ENCODE measurements at places on chromosomes 7 and 10.

- no peak for DNase-seq
These were observed 543.1 kb upstream of the MBL2 start for GRCh38 chr10:53315709-53316108.

GRCh38 chr10:5434017-5434753 is 21.8 kb downstream of the NET1 start:
- DNase-seq: peak; percentile 38

GRCh38 chr7:41478187-41478586 is 224.7 kb downstream of the INHBA start:
- DNase-seq: no peak

- no peak for DNase-seq
These were observed 621 bp upstream of the FAM133B start for GRCh38 chr7:92590711-92591310.

- peak; percentile 34 for DNase-seq
These were observed 113.0 kb downstream of the EXOC4 start for GRCh38 chr7:133365917-133366316.

- DNase-seq: peak; percentile 94
These were observed 28.2 kb downstream of the MINDY4 start for GRCh38 chr7:30799206-30799975.

DNA sequence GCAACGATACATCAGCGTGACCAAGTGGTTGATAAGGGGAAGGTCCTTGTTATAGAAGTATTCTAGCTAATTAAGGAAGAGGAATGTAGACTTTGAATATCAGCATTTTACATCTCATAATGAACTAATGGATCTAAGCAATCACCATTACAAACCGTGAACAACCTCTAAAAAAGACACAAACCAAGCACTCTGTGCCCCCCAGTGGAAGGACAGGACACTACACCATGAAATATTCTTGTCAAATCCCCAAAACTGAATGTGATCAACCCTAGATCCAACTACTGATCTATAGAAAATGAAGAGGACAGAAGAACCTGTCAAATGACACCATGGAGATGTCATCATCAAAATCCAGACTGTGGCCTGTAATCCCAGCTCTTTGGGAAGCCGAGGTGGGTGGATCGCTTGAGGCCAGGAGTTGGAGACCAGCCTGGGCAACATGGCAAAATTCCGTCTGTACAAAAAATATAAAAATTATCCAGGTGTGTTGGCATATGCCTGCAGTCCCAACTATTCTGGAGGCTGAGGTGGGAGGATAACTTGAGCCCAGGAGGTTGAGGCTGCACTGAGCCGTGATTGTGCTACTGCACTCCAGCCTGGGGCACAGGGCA is 111.3 kb upstream of the CARD11 start:
- DNase-seq: peak; percentile 52

- no peak for DNase-seq
These were observed 139.2 kb downstream of the C10orf105 start for GRCh38 chr10:71580415-71580814.

DNA sequence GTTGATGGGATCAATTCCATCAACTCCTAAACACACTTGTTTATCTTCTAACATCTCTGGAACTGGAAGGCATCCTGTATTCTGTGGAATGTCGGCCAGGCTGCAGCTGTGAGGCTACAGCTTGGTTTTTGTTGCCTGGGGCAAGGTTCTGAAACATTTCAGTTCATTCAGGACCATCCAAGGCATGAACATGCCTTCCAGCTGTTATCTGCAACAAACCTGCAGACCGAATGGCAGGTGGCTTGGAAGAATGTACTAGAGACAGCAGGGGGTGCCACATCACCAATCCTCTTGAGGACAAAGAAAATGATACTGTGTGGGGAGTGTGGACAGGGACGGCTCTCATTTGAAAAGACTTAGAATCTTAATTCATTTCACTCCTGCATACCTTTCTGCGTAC is 12.4 kb downstream of the PAPOLB start:
- DNase-seq: no peak

DNA sequence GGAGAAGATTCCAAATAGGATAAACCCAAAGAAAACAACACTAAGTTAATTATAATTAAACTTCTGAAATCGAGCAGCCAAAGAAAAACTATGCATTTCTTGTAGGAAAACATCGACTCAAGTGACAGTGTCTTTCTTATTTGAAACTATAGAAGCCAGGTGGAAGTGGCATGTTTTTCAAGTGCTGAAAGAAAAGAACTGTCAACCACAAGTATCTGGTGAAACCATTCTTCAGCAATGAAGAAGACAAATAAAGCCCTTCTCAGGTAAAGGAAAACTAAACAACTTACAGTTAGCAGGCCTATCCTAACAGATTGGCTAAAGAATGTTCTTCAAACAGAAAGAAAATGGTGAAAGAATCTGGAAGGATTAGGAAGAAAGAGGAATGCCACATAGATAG is 71.4 kb upstream of the MSRB2 start:
- DNase-seq: no peak

DNA sequence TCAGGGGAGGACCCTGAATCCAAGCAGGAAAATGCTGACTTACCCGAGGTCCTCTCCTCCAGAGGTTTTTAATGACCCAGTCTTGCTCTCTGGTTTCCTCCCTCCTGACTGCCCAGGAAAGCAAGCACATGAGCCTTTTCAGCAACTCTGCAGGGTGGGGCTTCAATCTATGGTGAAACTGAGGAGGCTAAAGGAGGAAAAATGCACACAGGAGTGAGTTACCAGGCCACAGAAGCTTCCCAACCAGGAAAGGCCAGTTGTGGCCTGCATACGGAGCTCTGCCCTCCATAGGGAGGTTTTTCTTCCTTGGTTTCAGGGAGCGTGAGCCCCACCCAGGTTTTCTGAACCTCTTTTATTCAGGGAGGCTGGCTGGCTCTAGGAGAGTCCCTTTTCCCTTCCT is 14.1 kb upstream of the DLG5 start:
- DNase-seq: no peak

GRCh38 chr7:103793614-103794013 is 195.8 kb downstream of the RELN start:
- no peak for DNase-seq

DNA sequence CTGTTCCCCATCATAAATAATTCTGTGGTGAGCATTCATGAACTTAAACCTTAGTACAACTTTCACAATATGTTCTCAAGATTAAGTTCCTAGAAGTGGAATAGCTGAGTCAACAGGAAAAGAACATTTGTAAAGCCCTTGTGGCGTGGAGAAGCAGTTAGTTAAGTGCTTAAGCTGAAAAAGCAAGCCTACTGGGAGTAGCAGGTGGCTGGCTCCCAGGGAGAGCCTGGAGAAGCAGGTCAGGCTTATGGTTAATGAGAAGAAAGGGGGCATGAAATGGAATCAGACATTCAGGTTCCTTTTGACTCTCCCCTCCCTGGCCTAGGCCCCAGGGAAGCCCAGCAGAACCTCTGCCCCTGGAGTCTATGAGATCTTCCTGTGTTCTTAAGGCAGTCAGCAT is 35.3 kb downstream of the VSTM4 start:
- peak; percentile 34 for DNase-seq

- no peak for DNase-seq
These were observed 463.6 kb downstream of the ZWINT start for GRCh38 chr10:55897490-55897921.

DNA sequence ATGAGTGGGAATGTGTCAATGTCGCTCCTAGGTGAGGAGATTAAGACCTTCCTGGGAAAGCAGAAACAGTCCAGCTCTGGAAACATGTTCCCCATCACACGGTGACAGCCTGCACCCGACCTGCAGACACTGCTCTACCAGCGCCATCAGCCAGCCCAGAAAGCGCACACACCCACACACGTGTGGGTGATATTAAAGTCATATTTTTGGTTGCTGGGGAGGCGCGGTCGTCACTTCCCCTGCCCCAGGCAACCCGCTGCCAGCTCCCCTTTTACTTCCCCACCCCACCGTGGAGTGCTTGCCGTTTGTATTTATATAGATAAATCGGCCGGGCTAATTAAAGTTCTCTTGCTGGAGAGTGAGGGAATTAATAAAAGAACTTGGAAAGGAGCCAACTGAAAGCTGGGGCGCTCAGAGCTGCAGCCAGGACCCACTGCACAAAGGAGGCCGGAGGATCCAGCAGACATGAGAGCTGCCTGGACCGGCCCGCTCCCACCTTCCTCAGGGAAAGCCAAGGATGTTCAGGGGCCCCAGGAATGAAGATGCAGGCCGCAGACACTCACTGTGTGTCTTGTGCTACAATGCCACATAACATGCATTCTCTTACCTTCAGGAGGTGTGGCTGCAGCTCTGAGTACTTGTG is 145.2 kb upstream of the UNC5B start:
- DNase-seq: no peak

GRCh38 chr10:11331046-11331577 is 280.3 kb downstream of the USP6NL start:
- DNase-seq: no peak

DNA sequence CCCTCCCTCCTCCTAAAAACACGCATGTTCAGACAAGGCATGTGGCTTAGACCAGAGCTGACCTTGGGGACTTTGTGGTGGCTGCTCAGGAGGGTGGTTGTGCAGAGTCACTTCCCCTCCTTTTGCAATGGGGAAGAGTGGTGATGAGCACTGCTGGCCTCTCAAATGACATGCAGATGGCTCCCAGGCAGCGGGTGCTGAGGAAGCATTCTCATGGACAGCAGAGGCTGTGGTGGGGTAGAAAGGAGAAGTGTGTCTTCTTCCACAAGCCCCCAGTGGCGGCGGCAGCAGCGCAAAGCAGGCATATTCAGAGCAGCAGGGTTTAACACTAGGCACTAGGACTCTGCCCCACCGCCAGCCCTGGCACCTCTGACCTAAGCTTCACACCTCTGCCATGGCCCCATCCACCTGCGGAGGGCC is 105.9 kb upstream of the ANLN start:
- DNase-seq: no peak

DNA sequence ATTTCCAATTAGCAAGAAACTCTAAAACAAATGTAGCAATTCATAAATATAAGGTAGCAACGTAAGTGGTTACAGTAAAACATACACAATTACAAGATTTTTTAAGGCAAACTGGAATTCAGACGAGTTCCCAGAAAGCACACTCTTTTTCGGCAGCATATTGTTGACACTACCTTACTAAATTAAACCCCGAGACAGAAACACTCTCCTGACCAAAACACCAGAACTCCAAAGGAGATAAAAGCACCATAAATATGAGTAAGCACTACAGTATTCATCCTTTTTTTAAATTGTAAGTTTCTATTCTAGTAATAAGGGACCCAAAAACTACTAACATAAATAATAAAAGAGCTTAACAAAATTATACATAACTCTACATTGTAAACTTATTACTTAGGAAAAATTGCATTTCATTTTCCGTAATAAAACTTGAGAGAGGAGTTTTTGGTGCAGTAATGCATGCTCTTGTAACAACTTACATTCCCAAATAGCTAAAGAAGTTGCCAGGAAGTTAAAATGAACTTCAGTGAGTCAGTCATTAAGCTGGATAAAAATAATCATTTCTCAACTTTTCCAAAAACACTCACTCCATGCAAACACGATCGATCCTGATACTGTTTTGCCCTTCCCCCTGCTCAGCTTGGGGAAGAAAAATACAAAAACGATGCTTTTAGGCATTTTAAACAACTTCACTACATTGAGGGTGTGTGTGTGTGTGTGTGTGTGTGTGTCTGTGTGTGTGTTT is 2.0 kb downstream of the PIP4K2A start:
- no peak for DNase-seq

GRCh38 chr7:45417268-45417667 is 156.9 kb upstream of the ADCY1 start:
- DNase-seq: no peak

DNA sequence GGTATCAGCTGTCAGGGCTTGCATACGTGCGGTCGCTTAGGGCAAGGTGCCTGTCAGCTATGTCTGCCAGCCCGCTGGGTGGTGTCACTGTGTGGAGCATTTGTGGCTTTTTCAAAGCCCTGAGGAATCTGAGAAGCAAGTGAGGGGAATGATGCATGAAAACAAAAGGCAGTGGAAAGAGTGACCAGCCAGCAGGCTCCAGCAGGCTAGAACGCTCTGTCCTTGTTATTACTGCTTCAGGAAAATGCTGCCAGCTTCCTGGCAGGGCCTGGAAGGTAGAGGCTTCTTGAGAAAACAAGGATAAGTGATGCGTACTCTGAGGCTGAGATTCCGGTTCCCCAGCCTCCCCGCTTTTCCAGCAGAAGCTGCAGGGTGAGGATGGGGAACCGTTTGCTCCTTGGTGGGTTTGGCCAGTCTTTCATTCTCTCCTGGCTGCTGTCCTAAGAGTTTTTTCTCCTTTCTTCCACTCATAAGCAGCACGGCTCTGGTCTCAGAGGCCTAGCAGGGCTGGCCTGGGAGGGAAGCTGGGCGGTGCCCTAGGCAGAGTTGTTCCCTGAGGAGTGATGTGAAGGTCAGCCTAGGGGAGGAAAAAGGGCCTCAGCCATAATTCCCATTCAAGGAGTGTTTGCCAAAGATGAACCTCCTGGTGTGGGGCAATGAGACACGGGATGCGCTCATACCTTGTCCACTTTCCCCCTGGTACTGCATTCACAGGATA is 42.8 kb upstream of the MKLN1 start:
- no peak for DNase-seq

DNA sequence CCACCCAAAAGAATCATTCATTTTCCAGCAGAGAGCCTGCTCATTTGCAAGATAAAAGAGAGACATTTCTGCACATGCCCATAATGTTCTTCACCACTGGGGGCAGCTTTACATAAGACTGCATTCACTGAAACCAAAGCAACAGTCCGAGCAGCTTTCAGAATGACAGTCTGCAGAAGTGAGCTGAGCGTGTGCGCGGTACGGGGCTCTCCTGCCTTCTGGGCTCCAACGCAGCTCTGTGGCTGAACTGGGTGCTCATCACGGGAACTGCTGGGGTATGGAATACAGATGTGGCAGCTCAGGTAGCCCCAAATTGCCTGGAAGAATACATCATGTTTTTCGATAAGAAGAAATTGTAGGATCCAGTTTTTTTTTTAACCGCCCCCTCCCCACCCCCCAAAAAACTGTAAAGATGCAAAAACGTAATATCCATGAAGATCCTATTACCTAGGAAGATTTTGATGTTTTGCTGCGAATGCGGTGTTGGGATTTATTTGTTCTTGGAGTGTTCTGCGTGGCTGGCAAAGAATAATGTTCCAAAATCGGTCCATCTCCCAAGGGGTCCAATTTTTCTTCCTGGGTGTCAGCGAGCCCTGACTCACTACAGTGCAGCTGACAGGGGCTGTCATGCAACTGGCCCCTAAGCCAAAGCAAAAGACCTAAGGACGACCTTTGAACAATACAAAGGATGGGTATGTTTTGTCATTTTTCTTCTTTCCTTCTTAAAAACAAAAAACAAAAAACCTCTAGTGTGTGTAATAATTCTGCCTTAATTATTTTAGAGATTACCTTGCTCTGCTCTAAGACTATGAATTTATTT is at the start of gene LRRTM3:
TSS of gene LRRTM3 (plus strand) at position 141 of the 820 bp plus-strand sequence.
- DNase-seq: peak; percentile 30

DNA sequence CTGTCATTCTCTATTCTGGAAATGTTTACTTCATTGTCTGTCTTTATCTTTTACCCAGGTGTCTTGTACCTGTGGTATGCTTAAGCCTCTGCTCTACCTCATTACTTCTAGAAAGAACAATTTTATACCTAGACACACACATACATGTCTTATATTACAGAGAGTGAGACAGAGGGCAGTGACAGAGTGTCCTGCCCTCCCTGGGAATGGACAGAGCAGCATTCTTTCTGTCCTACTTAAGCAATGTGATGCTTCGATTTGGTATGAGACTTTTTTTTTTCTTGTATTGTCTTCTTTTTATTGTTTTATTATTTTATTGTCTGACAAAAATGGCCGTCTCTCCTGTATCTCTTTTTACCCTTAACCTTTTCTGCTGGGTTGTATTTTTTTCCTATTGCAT is 286.1 kb downstream of the EXOC4 start:
- DNase-seq: no peak

- DNase-seq: peak; percentile 24
These were observed 64.3 kb downstream of the HOXA1 start for GRCh38 chr7:27031289-27032172.
